ENCODE measurements at places on chromosomes 2 and 18.
A peak's percentile ranks its signal among the peaks of the same experiment; 100 is the strongest.

DNA sequence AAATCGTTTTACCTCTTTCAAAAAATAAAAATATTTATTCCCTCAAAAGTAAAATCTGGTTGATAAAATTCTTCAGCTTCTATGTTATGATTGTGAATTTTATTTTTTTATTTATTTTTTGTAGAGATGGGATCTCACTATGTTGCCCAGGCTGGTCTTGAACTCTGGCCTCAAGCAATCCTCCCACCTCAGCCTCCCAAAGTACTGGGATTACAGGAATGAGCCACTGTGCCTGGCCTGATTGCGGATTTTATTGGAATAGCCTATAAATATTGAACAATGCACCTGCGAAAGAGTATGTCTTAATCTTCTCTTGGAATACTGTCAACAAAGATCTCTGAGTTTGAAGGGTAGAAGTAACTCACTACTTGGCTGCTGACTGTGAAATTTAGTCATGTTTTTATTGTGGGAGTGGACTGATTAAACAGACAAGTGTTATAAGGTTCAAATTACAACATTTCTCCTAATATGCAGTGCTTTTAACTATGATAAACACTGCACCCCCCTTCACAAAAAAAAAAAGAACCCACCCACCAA is 138.0 kb downstream of the AFF3 start:
- DNase-seq, result no peak

DNA sequence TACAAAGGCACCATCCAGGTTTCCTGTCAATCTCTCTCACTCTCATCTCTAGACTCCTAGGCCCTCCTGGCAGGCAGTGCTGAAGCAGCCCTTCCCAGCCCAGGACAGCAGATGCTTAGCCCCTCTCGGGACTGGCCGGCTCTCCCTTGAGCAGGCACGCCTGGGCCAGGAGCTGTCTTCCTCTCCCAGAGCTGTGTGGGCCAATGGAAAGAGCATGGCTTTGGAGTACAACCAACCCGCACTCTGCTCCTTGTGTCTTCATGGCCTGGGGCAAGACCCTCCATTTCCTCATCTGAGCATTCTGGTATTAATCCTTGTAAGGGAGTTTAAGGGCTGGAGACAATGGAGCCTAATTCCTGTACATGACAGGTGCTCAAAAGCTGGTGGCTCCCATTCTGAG is 97.2 kb downstream of the CAPN13 start:
- no peak for DNase-seq

DNA sequence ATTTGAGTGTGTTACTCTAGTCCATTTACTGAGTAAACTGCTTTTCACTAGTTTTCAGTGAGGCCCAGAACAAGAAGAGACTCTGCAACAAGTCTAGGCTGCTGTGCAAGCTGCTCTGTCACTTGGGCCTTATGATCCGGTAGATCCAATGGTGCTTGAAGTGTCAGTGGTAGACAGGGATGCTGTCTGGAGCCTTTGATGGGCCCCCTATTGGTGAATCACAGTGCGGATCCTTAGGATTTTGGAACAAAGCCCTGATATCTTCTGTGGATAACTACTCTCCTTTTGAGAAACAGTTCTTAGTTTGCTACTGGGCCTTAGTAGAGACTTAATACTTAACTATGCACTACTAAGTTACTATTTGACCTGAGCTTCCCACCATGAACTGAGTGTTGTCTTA is 150.2 kb downstream of the TMEFF2 start:
- no peak for DNase-seq

DNA sequence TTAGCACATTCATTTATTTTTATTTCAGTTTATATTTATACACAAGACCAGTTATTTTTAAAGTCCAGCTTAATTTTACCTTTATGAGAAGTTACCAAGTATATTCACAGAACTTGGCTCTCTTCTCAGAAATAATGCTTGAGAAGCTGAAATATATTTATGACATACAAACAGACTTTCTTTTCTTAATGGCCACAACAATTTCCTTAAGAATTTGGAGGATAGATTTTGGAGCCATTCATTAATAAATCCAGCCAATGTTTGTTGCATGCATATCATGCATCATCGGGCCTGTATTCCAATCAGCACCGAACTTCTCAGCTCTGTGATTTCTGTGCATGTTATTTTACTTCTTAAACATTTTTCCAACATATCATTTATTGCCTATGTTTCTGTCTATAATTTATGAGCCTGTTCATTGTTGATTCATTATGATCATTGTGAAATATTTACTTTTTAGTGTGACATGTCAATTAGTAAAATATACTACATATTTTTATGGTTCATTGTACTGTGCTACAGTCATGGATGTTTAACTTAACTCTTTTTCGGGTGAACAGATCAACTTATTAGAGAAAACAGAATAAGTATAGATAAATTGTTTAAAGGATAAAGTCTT is 3.5 kb downstream of the GULP1 start:
- DNase-seq, result no peak

DNA sequence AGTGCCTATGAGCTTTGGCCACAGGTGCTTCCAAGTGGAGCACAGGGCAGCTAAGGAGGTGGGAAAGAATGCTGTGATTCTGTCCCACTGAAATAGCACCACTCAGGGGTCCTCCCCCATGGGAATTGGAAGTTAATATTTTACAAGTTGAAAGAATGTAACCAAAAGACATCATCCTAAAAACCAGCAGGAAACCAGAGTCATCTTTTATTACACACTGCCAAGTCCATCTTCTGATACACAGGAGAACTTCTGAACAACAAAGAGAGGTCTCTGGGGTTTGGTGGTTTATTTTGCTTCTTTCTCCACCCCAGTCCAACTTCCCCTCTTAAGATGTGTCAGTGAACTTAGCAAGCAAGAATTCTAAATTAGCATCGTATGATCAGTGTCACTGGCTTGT is 47.7 kb downstream of the COLEC12 start:
- no peak for DNase-seq

DNA sequence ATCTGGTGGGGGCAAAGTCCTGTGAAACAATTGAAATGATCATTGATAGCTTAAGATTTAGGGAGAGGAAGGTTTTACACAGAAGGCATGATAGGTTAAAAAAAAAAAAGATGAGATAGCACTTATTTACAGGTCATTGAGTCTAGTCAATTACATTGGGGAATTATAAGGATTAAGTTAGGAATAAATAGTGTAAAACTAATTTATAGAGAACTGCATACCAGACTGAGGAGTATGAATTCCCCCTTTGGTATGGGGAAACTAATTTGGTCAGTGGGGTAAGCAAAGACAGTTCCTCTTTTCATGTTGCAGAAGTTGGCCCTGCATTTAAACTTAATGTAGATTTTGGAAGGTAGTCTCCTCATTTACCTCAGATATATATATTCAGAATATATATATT is 10.8 kb downstream of the GLS start:
- DNase-seq, result peak; percentile 27

- DNase-seq, result no peak
Observed at GRCh38 chr18:37249895-37250618, 315.5 kb downstream of the CELF4 start.

- DNase-seq, result no peak
Observed at GRCh38 chr2:5316001-5316490, 376.1 kb upstream of the SOX11 start.

DNA sequence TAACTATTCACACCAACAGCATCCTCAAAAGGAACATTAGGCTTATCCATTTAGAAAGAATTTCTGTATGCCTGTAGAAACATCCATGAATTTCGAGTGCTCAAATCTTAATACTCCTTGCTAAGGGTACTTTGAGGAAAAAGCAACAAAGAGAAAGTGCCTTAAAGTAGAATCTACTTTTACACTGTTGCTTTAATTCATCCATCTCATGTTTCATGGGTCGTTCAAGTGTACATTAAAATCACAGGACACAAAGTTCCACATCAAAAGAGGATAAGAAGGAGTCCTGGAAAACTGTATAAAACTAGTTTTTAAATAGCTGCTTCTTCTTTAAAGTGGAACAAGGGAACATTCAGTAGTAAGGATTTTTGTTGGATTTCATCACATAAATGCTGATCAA is 54.5 kb downstream of the LRP1B start:
- DNase-seq, result no peak

- DNase-seq, result no peak
Observed at GRCh38 chr2:26711457-26712161, 19.1 kb downstream of the KCNK3 start.

DNA sequence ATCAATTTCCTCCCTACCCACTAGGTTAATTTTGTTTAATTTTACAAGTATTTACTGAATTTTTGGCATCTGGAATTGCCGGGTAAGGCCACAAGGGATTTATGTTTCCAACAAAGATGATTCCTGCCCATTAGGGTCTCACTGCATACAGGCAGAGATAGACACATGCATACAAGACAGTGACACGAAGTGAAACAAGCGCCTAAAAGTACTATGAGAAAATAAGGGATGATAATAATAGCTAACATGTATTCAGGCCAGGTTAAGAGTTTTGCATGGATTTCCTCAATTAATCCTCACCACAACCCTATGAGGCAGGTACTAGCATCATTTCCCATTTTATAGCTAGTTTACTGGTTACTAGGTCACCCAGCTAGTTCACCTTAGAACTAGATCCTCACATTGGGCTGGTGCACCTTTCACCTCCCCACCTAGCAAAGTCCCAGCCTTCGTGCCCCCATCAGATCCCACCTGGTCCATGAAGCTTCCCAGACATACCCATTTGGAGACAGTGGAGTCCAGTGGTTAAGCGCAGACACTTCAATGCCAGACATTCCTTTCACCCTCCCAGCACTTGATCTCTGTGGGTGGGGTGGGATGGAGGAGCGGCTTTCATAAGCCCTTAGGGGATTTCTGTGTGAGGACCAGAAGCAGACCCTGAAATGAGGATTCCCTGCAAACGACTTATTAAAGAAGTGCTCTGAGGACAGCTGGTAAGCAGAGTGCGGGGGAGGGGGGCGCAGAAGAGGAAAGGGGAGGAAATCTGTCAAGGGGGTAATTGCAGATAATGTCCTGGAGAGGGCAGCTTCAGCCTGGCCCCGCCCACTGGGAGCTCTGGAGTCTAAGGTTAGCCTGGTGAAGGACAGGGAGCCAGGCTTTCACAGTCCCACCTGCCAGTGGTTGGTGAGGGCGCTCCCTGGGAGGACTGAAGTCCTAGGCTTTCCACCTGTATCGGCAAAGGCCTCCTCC is 5.8 kb upstream of the DGUOK start:
- peak; percentile 53 for DNase-seq

GRCh38 chr2:197851451-197851850 is 47.1 kb downstream of the PLCL1 start:
- peak; percentile 7 for DNase-seq

Measured in GM13976 (cell line).